ENCODE measurements at places on chromosomes 16 and 17. TPM values are rescaled to one million over a fixed set of nuclear protein-coding genes. Genes with fewer than 3 reads are reported as not detected.

DNA sequence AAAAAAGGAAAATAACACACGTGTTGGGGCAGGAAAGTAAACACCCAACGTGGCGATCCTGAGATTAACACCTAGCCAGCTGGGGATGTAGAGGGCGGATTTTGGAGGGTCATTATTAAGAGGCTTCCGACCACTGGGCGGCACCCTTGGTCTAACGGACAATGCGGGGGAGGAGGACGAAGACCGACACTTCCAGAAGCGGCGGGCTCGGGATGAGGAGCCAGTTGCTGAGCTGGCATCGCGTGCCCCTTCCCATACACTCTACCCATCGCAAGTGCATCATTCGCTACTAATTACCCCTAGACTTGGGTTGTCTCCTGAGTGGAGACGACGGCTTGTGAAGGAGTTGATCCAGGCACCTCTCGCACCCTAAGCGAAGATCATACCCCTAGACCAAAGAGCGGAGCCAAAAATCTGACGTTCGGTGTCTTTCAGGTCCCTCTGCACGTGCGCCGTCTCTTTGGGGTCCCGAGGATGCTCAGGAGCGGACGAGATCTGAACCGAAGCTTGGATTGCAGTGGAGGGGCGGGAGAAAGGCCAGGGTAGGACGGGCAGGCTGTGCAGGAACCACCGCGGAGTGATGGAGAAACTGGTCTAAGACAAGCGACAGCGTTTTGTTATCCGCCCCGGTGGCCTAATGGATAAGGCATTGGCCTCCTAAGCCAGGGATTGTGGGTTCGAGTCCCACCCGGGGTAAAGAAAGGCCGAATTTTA lies 17.6 kb downstream of the ZNF213 start:
- DNase-seq = peak; percentile 86

DNA sequence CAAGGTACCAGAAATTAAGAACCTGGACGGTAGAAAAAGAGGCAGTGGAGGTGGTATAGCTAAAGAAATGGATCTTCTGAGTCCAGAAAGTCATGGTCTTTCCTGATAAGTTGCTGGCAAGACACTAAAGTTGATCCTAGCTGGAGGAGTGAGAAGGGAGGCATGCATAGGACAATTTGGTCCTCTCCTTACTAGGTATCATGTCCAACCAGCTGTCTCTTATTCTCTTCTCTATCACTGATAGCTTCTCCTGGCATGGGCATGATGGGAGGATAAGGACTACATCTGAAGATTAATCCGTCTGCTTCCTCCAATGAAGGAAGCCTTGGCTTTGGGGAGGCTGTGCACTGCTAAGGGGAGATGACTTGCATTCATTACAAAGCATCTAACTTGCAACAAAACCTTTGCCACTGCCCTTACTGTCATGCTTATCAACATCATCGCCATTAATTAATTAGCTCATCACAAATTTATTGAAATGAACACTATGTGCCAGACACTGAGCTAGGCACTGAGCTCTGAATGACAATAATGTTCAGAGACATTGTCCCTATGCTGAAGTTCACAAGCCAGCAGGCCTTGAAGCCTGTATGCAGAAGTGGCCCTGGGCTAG lies 3.1 kb upstream of the FAM117A start:
- no peak for DNase-seq

HS3ST4 gene
- 1.9 TPM for total RNA-seq

GRCh38 chr16:88792668-88793250 lies 7.7 kb upstream of the PIEZO1 start:
- DNase-seq = no peak

TBX4 gene
- total RNA-seq = 3.5 TPM

DNA sequence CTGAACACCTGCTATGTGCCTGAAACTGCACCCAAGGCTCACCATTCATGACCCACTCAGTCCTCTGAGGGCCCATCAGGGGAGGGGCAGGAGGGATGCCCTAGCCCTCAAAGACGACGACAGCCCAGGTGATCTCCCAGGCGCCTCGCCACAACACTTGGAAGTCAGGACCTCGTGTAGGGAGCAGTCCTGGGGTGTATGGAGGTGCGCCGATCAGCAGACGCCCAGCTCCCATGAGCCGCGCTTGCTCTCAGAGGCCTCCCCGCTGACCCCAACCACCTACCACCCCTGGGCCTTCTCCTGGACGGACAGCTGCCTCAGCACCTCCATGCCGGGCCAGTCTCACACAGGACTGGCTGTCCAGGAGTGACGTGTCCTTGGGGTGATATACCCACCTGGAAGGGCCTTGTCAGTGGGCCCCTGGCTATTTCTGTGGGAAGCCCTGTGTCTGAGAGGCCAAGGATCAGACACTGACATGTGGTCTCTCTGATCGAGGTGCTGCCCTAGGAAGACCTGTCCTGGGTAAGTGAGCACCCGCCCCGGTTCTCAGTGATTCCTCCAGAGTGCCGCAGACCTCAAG lies 26.7 kb downstream of the KDM8 start:
- DNase-seq = no peak

DNA sequence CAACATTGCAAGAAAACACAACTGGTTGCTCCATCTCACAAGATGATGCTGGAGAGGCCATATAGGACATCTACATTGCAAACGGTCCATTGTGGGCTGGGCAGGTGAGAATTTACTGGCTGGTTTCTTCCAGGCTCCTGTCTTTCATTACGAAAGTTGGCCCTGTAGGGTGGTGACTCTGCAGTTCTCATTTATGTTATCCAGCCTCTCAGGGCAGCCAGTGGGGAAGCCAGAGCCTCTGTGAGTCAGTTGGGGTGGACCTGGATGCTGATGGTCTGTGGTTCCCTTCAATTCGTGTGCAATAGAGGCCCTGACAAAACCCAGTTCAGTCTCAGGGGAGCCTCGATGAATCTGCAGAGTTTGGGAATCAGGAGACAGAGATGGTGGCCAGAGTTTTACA lies 341.0 kb upstream of the CCL2 start:
- no peak for DNase-seq

TMIGD1 gene
- total RNA-seq = not detected

LRRC37B gene
- total RNA-seq = 8.7 TPM

GRCh38 chr16:53369921-53370320 lies 64.3 kb upstream of the RBL2 start:
- DNase-seq = no peak

DNA sequence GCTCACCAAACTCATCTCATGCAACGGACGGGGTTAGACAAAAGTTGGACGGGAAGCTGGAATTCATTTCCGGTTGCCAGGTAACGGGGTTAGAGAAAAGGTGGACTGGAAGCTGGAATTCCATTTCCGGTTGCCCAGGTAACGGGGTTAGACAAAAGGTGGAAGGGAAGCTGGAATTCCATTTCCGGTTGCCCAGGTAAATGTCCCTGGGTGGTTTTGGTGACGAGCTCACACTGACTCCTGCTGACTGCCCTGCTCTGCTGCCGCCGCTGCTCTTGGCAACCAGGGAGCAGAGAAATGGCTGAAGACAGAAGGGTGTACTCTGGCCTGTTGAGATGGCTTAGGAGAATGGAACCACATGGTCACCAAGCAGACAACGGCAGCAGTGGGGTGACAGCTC lies 170.3 kb upstream of the RPH3AL start:
- DNase-seq = no peak

NETO2 gene
- 0.73 TPM for total RNA-seq

DNA sequence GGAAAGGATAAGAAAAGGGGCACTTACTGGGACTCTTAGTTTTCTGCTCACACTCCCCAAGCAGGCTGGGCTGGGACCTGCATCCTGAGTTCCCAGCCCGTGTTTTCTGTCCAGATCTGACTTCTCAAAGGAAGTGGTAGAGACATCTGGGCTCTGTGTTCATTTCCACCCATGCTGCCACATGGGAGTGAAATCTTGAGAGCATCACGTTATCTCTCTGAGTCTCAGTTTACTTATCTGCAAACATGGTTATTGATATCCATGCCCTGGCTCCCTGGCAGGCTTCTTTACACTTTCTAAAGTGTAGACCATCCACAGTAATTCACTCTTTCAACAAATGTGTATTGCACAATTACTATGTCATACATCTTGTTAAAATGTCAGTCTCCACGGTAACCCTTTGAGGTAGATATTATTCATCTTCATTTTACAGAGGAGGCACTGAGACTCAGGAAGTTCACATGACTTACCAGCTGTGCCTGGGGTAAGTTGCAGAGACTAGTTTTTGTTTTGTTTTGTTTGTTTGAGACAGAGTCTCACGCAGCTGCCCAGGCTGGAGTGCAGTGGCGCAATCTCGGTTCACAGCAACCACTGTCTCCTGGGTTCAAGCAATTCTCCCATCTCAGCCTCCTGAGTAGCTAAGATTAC lies 3.4 kb downstream of the ZNF688 start:
- DNase-seq = peak; percentile 58

TRIM47 gene
- 21.3 TPM for total RNA-seq

TMEM88 gene
- total RNA-seq = 11.1 TPM

GRCh38 chr17:6392609-6393350 lies 42.1 kb downstream of the AIPL1 start:
- DNase-seq = no peak

GRCh38 chr17:10229181-10229580 lies 30.8 kb upstream of the GAS7 start:
- no peak for DNase-seq

KRTAP2-3 gene
- not detected for total RNA-seq

CDRT15L2 gene
- total RNA-seq = not detected

DNA sequence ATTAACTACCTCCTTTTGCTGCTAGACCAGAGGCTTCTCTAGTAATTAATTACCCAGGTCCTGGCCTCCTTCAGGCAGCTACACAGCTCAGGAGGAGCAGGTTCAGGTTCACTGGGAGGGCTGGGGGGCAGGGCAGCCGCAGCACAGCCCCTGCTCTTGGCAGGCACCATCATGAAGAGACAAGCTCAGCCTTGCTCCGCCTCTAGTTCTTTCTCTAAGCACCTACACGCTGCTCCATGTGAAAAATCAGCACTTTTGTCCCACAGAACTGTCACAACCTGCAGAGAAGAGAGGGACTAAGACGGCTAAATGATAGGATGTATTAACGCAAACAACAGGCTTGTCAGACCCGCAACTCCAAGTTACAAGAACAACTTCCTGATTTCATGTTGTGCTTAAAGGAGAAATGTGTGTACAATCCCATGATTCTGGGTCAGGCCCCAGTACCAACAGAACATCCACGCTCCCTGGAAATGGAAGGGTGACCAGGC lies 53.4 kb downstream of the GRB2 start:
- DNase-seq = peak; percentile 30

DNA sequence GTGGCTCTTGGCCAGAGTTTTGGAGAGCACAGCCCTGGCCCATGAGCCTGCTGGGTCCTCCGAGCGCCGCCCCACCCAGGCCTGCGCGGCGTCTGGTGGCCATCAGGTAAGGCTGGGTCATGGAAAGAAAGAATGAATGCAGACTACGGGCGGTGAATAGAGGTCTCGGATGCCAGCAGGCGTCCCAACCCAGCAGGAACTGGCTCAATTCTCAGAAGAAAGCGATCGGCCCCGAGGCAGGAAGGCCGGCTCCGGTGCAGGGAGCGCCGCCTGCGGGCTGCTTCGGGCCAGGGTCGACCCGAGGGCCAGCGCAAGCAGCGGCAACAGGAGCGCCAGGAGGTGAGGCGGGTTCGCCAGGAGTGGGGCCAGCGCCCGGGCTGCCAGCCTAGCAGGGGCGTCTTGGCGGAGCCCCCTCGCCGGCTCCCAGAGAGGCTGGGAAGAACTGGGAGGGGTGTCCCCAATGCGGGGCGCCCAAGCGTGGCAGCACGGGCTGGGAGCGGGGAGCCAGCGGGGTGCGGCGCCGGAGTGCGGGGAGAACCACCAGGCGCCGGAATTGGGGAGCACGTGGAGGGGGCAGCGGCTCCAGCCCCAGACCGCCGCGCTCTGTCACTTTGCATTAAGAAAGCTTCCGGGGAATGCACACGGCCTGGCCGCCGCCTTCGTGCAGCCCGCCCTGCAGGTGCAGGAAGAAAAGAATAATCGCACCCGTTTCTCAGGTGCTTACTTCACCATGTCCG lies 7.1 kb upstream of the TMC5 start:
- DNase-seq = peak; percentile 58

DNA sequence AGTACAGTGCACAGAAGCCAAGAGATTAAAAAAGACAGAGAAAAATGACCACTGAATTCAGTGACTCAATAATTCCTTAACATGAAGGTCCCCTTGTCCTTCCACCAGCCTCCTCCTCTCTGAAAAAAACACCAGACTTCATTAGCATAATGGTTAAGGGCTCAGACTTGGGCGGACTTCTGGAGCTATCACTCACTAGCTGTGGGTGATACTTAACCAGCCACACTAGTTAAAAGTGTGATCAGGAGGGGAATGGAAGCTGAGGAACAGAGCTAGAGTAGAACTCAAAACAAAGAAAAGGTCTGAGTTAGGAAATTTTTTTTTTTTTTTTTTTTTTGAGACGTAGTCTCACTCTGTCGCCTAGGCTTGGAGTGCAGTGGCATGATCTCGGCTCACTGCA lies 23.2 kb downstream of the ZNF652 start:
- DNase-seq = no peak

- DNase-seq = no peak
Observed at GRCh38 chr17:5958850-5959249, 111.3 kb upstream of the WSCD1 start.

PRAC1 gene
- 243 TPM for total RNA-seq

DNA sequence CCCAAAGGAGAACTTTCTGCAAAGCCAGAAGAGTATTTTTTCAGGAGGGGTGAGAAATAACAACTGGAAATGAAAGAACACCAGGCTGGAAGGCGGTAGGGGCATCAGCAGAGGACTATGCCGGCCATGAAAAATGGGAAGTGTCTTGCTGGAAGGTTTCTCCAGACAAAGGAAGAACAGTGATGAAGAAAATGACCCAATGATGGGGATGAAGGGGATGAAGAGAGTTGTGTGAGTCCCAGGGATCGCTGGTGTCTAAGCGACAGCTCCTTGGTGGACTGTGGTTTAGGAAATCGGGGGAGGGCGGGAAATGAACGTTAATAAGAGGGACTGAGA lies 623 bp downstream of the TTLL6 start:
- no peak for DNase-seq

- DNase-seq = no peak
Observed at GRCh38 chr16:68371276-68371651, 60.4 kb downstream of the PRMT7 start.

CLDN7 gene
- total RNA-seq = 45.8 TPM

GRCh38 chr17:49297141-49297540 lies 64.9 kb downstream of the ZNF652 start:
- DNase-seq = no peak

DNA sequence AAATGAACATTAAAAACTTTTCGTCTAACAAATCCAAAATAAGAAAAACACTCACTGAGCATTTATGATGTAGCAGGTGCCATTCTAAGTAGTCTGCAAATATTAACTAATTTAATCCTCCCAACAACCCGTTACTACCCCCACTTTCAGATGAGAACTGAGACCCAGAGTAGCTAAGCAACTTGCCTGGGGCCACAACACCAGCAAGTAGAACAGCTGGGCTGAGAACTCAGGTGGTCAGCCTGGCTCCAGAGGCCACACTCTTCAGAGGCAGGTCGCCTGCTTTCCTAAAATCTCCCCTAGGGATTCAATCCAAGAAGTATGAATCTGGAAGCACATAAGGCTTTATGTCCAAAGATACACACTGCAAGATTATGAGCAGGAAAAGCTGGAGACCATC lies 6.2 kb downstream of the MBTPS1 start:
- DNase-seq = no peak

CXCL16 gene
- 27.9 TPM for total RNA-seq

WNT9B gene
- 0.85 TPM for total RNA-seq

Data from prostate gland (tissue), 2 donors.